Nucleus accumbens (tissue), 56 donors: ENCODE measurements at places on chromosomes 12 and 14.

GRCh38 chr12:69274861-69275260 lies 35.5 kb downstream of the CPSF6 start:
- DNase-seq = no peak

DNA sequence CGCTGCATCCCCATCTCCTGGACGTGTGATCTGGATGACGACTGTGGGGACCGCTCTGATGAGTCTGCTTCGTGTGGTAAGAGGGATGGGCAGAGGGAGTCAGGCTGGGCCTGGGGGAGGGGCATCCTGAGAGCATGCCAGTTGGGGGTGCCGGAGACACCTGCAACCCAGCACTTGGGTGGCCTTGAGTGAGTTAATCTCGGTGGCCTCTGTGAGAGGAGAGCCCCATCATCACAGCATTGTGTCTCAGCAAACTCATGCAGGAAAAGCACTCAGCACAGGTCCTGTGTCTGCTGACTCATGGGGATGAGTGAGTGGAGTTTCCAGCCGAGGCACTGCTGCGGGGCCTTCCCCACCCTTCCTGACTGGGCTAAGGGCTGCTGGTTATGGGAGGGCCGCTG lies 19.6 kb upstream of the LRP1-AS start:
- no peak for DNase-seq

- no peak for DNase-seq
Observed at GRCh38 chr12:104626069-104626837, 169.5 kb downstream of the CHST11 start.

DNA sequence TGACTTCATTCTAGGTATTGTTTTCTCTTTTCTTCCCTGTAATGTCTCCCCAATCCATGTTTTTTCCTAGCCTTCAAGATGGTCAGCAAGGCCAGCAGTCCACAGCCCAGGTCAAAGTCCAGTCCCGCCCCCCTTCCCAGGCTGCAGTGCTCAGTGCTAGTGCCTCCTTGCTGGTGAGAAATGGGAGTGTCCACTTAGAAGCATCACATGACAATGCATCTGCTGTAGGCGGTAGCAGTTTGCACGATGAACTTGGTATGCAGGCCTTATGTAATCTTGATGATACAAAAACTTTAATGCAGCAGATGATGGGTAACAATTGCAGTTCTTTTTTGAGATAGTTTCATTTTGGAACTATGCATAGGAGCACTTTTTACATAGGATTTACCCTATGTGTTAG lies 88.4 kb downstream of the PCNX1 start:
- no peak for DNase-seq

GRCh38 chr12:78666584-78666983 lies 198.0 kb upstream of the SYT1 start:
- DNase-seq = no peak

- DNase-seq = no peak
Observed at GRCh38 chr12:45049912-45050750, 768 bp downstream of the DBX2 start.

GRCh38 chr12:110111476-110112334 lies 12.5 kb upstream of the IFT81 start:
- DNase-seq = no peak

DNA sequence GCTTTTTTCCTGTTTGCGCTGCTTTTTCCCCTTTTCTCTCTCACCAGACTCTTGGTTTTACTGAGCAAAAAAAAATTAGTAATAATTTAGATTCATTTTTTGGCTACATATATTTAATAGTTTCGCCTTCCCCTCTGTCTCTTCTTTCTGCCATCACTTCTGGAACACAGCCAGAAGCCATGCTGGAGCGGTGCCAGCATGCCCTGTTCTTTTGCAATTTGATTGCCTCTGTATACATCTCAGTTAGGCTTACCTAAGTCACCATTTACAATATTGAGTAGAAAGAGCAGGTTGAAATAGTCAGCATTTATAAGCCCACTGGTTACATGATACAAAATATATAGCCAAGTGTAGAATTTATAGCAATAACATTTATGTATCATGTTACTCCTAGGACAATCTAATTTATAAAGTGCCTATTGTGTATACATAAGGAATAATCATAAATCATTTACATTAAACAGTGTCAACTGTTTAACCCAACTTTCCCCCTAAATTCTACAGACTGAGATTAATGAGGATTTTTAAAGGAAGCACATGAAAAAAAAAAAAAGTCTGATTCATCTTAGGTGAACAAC lies 413.8 kb upstream of the SOX5 start:
- no peak for DNase-seq

GRCh38 chr14:94532447-94532846 lies 23.2 kb upstream of the SERPINA12 start:
- no peak for DNase-seq

DNA sequence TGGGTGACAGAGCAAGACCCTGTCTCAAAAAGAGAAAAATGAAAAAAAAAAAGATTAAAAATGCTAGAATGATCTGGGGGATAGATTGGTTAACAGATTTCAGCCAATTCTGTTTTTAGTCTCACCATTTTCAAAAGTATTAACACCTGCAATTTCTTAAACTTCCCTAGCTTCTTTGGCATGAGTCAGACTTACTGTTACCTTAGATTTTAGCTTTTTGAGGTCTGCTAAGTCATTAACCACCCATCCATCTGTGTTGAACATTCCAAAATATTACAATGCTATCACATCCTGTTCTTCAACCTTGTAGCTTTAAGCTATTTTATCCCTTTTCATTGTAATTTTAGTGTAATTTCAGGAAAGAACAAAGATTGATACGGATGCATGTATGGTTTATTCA lies 59.3 kb downstream of the PPP1R13B start:
- DNase-seq = no peak

DNA sequence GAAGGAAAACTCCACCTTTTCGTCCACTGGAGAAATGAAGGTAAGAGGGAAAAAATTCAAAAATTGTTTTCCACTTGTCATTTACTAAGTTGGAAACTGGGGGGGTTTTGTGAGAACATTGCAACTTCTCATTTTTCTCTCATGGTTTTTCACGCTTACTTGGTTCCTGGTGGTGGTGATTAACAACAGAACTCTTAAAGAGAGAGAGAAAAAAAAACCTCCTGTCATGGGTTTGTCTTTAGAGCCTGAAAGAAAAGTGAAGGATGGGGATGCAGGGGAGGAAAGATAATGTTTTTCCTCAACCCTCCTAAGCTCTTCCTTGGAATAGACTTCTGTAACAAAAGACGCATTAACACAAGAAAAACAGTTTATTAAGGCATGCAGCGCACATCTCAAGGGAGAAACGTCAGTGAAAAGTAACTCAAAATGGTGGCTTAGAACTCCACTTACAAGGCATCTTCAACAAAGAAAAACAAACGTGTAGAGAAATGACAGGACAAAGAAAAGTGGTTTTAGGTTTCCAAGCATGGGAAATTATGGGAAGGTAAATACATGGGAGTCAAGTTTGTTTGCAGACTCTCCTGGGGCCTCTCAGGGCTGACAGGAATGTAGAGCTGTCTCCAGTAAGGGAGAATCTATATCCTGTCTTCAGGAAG lies 81.9 kb upstream of the ATF7IP start:
- DNase-seq = no peak

DNA sequence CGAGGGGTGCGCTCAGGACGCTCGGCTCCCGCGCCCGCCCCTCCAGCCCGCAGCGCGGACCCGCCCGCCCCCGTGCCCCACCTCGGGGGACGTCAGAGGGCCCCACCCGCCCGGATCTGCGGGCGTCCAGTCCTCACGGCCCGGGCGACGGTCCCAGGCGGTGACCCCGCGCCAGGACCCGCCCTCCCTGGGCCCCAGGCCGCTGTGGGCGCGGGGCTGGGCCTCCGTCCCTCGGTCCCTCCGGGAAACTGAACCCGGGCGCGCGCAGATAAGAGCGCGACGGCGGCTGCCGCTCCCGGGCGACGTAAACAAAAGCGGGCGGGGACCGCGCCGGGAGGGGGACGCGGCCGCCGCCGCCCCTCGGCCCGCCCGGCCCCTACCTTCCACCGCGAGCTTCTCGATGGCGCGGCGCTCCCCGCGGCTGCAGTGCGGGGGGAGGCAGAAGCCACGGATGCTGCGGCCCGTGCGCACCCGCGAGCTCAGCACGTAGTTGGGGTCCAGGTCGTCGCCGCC lies 1.1 kb downstream of the CKB start:
- no peak for DNase-seq

- DNase-seq = no peak
Observed at GRCh38 chr14:92513966-92514843, 624 bp downstream of the RIN3 start.

DNA sequence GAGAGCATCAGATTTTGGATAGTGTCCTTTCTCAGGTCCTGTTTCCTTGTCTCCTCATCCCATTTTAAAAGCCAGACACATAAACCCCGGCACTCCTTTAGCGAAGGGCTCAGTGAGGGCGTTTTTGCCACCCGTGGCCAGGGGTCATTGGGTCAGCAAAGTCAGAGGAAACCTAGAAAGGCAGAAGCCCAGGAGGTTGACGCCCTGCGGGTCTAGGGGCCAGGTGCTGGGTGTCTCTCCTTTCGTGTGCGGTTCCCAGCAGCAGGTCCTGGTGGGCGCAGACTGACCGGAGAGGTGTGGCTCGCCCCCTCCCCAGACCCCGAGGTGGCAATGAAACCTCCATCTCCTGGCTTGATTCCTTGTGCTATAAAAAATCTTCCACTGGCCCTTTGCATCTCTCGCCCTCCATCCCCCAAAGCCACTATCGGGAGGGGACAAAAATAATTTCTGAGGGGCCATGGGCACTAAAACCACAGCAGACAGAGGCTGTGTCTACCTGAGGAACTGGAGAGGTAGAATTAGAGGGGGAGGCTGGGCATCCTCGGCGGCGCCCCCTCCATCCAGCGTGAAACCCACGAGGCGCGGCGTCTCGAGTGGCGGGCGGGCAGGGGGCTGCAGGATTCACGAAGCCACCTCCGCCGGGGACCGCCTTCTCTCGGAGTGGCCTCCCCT lies 858 bp upstream of the FRMD6 start:
- no peak for DNase-seq

DNA sequence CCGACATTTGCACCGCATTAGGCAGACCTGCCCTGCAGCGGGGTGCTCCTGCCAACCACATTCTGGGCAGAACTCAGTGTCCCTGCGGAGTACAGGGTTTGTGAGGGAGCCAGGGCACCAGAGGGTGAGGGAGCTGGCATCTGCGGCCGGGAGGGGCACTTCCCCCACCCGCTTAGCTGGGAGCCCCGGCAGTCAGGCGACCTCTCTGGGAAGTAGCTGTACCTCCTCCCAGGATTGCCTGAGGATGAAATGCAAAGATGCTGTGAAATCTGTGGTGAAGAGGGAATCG lies 58.6 kb downstream of the ANKRD9 start:
- no peak for DNase-seq

GRCh38 chr14:58846682-58847465 lies 209.1 kb downstream of the DACT1 start:
- DNase-seq = no peak

GRCh38 chr12:90611048-90611447 lies 343.9 kb downstream of the CCER1 start:
- no peak for DNase-seq

GRCh38 chr12:46395388-46395787 lies 22.8 kb upstream of the SLC38A2 start:
- DNase-seq = no peak

- DNase-seq = no peak
Observed at GRCh38 chr12:4147031-4147481, 126.5 kb upstream of the CCND2 start.

DNA sequence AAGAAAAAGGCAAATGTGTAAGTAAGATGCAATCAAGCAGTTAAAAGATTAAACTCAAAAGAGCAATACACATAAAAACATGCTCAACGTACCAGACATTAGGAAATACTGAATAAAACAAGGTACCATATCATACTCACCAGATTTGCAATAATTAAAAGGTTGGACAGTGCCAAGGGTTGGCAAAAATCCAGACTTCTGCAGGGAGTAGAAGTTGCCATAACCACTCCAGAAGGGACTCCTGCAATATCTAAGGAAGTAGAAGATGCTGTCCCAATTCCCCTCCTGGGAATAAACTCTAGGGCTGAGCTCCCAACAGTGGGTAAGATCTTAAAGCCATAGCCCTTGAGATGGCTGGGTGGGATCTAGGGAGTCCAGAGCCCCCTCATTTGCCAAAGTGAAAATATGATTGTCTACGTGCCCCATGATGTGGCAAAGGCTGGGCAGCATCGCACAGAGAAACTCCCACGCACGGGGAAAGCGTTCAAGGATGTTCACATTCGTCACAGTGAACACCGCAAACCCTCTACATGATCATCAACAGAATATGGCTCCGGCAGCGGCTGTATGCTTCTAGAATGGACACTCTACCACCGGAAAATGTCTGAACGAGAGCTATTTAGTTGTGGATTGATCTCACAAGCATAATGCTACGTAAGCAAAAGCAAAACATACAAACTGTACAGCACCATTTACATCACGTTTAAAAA lies 12.3 kb downstream of the KCTD10 start:
- DNase-seq = no peak

DNA sequence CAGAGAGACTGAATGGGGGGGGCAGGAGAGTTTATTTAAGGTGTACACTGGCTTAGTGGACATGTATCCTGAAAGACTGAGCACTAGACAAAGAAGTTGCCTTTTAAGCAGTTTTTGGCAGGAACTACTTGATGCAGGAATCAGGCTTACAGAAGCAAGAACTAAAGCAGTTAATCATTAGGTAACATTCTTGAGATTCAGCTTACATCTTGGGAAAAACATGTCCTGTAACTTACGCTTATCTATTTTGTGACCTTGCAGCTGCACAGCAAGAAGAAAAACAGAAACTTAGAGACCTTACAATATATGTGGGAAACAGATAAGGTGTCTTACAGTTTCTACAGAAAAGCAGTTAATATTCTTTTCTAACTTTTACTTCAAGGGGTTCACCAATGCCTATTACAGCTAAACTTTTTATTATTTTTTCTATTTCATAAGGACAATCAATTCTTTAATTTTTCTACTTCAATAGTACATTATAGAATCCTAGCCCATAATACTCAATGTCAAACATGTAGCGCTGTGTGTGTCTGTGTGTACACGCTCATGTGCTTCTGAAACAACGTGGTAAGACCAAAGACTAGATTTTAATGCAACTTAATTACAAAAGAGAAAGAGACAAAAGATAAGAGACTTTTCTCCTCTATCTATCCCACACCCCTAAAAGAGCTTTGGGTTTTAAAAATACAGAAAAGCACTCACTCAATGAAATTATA lies 276.9 kb downstream of the PRKD1 start:
- no peak for DNase-seq

DNA sequence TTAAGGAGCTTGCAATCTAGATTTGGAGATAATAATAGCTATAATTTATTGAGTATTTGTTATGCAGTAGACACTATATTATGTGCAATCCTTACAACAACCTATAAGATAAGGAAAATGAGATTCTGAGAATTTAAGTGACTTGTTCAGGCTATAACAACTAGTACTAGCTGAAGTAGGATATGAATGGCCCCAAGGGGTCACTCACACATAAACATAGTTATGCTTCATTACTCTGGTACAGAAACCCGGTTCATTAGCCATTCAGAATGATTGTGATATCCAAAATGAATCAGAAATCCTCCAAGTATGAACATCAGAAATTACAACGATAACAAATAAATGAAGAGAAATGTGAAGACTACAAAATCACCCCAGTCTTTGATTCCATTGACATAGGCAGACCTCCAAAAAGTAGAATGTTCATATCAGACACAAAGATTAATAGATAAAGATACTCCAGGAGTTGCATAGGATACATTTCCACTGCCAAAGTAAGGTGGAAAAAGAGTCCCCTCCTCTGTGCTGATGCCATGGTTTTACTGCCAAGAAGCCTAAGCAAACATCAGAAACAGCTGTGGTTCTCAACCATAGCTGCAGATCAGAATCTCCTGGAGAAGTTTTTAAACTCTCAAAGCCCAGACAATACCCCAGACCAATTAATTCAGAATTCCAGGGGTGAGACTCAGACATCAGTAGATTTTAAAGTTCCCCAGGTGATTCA lies 8.6 kb upstream of the NID2 start:
- DNase-seq = no peak
